Naive thymus-derived CD8-positive, alpha-beta T cell (primary cell): ENCODE measurements at places on chromosomes 2 and 18. TPM values are rescaled to one million over a fixed set of nuclear protein-coding genes. Genes with fewer than 3 reads are reported as not detected.

Gene LONRF2
- not detected for total RNA-seq

- DNase-seq, result no peak
Observed at GRCh38 chr2:98579926-98580325, 28.4 kb downstream of the COA5 start.

DNA sequence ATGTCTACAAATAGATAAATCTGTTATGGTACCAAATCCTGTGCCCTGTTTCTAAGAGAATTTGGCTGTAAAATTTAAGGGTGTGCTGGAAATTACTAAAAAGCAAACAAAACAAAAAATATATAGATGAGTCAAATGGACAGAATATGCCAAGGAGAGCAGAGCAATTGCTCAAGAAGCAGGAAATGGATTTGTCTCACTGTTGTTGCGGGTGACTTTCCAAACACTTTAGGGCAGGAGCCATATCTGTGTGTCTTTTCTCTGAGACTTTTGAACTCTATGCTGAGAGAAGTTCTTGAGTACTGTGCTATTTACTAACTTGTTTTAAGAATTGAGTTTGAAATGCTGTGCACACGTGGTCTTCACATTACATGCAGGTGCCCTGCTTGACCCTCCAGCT is 221.7 kb downstream of the PHLPP1 start:
- no peak for DNase-seq

- DNase-seq, result no peak
Observed at GRCh38 chr18:44882163-44882868, 201.6 kb downstream of the SETBP1 start.

DNA sequence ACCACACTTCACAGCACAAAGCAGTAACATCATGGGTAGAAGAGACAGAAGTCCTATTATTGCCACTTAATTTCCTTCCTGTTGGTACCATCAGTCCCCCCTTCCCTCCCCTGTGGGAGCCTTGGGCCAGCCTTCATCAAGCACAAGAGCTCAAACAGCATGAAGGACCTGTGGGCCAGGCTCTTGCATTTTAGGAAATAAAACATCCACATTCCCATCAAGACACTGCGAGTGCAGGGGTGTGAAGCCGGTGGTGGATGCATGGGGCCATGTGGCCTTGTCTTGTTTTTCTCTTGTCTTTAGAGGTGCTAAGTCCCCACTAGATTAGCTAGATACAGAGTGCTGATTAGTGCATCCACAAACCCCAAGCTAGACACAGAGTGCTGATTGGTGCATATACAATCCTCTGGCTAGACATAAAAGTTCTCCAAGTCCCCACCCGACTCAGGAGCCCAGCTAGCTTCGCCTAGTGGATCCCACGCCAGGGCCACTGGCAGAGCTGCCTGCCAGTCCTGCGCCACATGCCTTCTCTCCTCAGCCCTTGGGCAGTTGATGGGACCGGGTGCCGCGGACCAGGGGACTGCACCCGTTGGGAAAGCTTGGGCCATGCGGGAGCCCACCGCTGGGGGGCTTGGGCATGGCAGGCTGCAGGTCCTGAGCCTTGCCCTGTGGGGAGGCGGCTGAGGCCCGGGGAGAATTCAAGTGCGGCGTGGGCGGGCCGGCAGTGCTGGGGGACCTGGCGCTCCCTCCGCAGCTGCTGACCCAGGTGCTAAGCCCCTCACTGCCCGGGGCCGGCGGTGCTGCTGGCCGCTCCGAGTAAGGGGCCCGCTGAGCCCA is 14.7 kb upstream of the PXDN start:
- DNase-seq, result no peak

DNA sequence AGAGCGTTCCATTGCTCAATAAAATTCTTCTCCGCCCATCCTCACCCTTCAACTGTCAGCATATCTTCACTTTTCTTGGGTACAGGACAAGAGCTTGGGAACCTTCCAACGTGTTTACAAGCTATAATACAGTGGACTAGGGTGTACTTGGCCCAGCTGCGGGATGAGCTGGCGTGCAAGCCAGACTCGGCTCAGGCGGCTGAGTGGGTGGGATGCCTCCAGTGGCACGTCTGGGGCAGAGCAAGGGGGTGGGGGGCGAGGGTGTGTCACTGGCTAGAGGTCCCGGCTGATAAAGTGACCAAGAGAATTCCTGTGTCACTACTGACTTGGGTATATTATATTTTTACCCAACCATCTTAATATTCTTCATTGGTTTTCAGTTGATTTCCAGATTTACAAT is 179.7 kb downstream of the EVA1A start:
- DNase-seq, result no peak

DNA sequence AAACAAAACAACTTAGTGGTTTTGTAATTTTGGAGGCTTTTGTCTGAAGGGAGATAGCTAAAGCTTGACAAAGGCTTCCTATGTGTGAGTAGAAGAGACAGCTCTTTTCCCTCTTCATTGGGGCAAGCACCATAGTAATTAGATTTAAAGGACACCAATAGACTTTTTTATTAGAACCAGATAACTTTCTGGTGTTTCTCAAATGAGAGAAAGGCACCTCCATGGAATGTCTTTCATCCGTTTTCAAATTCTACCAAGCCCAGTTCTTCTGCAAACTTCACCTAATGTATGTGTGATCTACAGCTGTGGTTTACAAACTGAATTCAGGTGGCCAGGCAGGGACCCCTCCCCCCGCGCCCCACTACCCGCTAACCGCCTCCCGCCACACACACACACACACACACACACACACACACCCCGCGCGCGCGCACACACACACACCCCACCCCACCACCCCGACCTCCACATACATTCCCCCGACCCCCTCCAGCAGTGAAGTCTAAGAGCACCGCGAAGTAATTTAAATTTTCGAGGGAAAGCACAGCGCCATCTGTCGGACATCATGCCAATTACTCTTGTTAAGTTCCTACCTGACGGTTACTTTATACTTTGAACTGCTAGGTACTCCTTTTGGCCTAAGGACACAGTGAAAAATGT is 31.6 kb upstream of the PPP1R1C start:
- peak; percentile 81 for DNase-seq

DNA sequence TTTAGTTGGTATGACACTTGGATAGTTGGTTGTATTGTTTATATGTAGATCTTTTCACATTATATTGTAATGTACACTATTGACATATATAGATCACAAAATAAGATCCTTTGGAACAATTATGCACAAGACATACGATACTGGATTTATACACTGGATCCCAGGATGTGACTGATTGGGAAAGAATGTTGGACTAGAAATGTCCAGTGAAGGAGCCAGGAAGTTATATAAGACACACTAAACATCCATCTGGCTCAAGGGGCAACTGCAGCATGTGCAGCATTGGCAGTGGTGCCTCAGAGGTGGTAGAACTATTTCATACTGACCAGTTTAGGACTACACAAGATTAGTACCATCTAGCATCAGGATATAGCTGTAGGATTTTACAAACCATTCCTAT is 104.9 kb downstream of the TRABD2A start:
- DNase-seq, result no peak

DNA sequence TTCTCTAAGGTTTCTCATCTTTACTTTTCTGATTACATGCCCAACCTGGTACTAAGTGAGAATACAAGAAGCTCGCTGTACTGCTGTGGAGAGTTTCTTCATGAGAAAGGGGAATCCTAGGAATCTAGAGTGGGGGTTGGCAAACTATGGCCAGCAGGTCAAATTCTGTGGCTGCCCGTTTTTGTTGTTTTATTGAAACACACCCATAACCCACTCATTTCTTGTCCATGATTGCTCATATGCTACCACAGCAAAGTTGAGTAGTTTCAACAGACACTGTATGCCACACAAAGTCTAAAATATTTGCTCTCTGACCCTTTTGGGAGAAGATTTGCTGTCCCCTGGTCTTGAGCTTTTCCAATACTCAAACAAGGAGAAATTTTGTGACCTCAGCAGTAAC is 58.8 kb downstream of the C2orf74 start:
- no peak for DNase-seq
